T-helper 22 cell (primary cell): ENCODE measurements at places on chromosomes 6 and 20.

GRCh38 chr6:168016176-168016620, 18.7 kb downstream of the KIF25 start:
- no peak for DNase-seq

DNA sequence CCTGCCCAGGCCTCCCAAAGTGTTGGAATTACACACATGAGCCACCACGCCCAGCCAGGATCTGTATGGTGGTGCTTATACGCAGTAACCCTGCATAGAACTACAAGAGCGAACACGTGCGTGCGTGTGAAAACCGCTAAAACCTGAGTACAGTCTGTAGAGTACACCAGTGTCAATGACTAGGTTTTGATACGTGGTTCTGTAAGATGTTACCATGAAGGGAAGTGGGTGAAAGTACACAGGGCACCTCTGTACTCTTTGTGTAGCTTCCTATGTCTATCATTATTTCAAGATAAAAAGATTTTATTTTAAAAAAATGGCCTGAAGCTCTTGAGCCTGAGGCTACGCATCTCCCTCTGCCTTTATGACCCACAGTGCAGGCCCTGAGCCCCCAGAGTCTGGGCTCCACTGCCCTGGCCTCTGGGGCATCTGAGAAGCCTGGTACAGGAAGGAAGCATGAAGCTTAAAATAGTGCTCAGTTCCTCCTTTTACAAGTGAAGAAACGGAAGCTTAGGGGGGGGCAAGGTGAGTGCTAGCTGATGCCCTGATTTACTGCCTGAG, 21.6 kb downstream of the LY86 start:
- no peak for DNase-seq

GRCh38 chr6:163438940-163439335, 24.4 kb downstream of the QKI start:
- peak; percentile 1 for DNase-seq

GRCh38 chr20:53387983-53388675, 205.5 kb downstream of the ZNF217 start:
- no peak for DNase-seq

- no peak for DNase-seq
These were observed 365.2 kb downstream of the SYNE1 start for GRCh38 chr6:152271776-152272464.

DNA sequence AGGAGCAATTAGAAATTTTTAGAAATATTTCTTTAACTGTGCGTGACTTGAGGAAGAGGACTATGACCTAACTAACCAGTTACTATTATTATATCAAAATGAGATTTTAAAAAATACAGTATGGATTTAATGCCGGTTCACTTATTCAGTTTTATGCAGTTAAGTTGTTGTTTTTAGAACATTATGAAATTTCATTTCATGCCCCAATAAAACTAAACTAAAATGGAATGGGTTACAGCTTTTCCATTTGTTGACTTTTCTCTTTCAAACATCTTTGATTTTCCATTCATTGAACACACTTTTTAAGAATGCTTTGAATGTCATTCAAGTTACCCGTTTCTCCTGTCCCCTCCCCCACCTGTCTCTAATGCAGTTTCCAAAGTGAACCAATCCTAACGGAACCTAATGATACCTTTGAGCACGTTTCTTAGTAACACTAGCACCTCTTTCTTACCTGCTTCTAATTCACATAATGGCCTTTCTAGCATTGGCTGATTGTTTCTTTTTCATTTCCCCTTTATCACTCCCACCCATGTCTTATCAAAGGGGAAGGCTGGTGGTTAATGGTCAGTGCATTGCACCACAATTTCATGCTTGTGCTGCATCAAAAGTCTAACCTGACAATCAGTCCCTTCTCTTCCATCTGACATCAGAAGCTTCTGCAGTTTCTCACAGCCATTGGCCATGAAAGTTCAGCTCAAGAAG, 262.2 kb upstream of the TAB2 start:
- DNase-seq, result no peak

DNA sequence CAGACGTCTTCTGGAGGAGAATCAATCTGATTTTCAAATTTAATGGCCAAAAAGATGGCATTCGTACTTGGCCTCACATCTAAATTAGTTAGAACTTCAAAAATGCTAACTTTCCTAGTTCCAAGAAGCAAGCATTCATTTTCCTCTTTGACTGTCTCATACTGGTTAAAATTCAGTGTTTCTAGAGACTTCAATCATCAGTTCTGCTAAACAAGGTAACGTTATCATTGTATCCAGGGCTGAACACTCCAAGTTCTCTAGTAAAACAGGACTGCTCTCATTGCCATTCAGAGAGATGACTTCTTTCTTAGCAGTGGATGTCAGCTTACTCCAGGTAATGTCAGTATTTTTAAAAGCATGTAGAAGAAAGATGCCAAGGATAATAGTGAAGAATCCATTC, 34.6 kb upstream of the ENTPD6 start:
- DNase-seq, result no peak

DNA sequence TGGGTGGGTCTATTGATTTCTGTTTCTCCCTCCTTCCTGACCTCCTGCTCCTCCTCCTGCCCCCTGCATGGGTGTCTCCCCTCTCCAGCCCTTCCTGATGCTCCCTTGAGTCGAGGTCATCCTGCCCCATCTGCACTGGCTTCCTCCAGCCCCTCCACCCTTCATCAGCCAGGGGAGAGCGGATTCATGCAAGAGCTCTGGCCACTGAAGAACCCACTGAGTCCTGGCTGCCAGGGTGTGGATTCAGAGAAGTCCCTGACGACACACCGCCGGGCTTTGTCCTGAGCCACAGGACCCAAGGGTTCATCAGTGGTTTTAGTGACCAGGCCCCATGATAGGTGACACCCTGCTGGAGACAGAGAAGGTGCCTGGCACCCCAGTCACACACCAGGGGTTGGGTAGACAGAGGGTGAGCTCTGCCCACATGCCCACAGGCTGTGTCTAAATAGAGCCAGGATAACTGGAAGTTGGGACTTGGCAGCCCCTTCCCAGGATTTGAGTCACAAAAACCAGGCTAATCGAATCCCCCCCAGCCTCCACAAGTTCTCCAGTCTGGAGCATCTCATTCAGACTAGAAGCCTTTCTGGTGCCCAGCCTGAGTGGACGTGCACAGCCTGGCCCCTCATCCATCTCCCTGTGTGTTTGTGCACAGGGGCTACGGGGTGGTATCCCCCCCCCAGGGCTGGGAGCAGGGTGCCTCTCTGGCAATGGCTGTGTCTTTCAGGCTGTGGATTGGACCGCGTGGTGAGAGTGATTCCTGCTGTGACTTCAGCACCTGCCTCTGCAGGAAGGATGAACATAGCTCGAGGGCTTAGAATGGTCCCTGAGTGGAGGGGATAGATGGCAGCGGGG, 1.2 kb downstream of the GFRA4 start:
- DNase-seq, result no peak

DNA sequence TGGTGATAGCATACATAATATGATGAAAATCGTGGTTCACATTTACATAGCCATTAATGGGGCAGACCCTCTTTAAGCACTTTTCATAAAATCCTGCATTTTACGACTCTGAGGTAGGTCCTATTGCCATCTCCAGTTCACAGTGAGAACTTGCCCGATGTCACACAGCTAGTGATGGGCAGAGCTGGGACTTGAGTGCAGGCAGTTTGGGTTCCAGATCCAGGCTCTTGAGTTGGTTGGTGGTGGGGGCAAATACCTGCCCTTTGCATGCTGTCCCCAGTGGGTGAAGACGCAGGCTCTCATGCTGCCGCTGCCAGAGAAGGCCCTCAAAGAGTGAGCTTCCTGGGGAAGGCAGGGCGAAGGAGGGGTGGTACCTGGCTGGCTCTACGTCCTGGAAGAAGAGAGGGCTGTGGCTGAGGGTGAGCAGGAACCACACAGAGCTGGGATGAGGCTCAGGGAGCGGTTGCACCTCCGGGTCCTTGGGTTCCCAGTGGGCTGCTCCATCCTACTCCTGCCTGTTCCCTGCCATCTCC, 6.1 kb upstream of the BAK1 start:
- DNase-seq, result no peak

DNA sequence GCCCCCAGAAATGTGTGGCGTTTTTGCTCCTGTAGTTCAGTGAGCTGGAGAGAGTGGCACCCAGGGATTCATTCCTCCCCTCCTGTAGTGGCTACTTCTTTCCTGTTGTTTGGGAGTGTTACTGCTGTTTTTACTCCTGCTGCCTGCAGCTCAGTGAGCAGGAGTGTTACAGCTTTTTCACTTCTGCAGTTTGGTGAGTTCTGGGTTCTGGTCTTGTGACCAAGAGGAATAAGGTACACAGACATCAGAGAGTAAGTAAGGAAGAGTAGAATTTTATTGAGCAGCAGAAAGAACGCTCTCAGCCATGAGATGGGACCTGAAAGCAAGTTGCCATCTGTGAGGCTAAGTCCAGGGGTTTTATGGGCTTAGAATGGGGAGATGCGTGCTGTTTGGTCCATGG, 966.3 kb upstream of the CITED2 start:
- no peak for DNase-seq

- DNase-seq, result no peak
These were observed 34.3 kb upstream of the PRIM2 start for GRCh38 chr6:57283106-57283505.
